ENCODE measurements at places on chromosomes 1 and 21. TPM values are rescaled to one million over a fixed set of nuclear protein-coding genes. Genes with fewer than 3 reads are reported as not detected.

ANGPTL1 gene
- total RNA-seq, result 0.21 TPM

DNA sequence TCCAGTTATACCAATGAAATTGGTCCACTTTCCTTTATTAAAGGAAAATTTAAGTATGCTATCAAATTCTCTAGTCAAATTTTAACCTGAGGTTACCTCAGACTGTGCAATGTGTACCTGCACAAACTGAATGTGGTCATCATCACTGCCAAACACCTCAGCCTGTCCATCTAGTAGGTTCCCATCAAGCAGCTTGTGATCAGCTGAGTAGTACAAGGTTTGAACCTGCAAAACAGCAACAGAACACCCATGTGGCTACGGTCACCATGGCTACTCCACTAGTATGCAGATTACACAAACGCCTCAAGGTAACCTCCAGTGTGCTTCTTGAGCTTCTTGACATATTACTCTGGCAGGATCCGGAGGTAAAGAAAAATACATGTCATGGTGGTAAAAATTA, 11.6 kb downstream of the IVNS1ABP start:
- DNase-seq, result no peak
- H3K27ac ChIP-seq, result peak overlapping the region; percentile 63
- H3K4me3 ChIP-seq, result no peak overlapping the region
- H3K4me1 ChIP-seq, result no peaks in the 10 kb centered on the region

DNA sequence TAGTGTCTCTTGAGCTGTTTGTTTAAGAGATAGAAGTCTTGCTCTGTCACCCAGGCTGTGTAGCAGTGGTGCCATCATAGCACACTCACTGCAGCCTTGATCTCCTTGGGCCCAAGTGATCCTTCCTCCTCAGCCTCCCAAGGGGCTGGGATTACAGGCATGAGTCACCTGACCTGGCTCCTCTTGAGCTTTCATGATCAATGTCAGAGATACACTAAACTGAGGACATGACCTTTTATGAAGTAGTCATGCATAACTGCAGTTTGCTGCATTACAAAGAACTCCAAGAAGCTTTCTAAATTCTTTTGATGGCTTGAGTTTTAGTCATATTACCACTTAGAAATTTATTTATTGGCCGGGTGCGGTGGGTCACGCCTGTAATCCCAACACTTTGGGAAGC, 77.7 kb downstream of the CC2D1B start:
- no peak overlapping the region for H3K27ac ChIP-seq
- DNase-seq, result no peak
- H3K27me3 ChIP-seq, result no peaks in the 10 kb centered on the region
- H3K4me3 ChIP-seq, result no peak overlapping the region

DNA sequence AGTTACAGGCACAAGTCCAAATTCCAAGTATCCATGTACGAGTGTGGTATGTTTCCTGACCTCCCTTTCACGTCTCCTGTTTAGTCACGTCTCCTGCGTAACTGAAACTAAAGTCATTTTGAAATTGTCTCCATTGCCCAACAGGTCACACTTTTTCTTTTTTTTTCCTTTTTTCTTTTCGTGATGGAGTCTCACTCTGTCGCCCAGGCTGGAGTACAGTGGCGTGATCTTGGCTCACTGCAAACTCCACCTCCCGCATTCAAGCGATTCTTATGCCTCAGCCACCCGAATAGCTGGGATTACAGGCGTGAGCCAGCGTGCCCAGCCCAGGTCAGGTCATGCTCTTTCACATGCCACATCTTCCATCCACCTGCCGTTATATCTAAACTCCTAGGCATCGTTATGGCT, 38.2 kb downstream of the L1TD1 start:
- peaks cover 39% of the 10 kb centered on the region for H3K4me1 ChIP-seq
- H3K27ac ChIP-seq, result no peak overlapping the region
- no peaks in the 10 kb centered on the region for H3K27me3 ChIP-seq
- DNase-seq, result no peak

ITLN2 gene
- total RNA-seq, result not detected

- H3K27ac ChIP-seq, result no peak overlapping the region
- no peaks in the 10 kb centered on the region for H3K36me3 ChIP-seq
- peaks cover 10% of the 10 kb centered on the region for H3K4me1 ChIP-seq
- peak; percentile 98 for DNase-seq
Measured at GRCh38 chr1:160193091-160193819, 2.9 kb downstream of the CASQ1 start.

PEAR1 gene
- 6.9 TPM for total RNA-seq

LCE2A gene
- total RNA-seq, result not detected

- H3K27ac ChIP-seq, result no peak overlapping the region
- peaks cover 17% of the 10 kb centered on the region for H3K36me3 ChIP-seq
- no peaks in the 10 kb centered on the region for H3K27me3 ChIP-seq
- no peak for DNase-seq
Measured at GRCh38 chr1:29002792-29003191, 88.4 kb downstream of the EPB41 start.

CDK18 gene
- 26.4 TPM for total RNA-seq

MARK1 gene
- 14.6 TPM for total RNA-seq

GRCh38 chr1:203554071-203554470, 60.1 kb downstream of the OPTC start:
- peaks cover 42% of the 10 kb centered on the region for H3K4me1 ChIP-seq
- no peaks in the 10 kb centered on the region for H3K27me3 ChIP-seq
- no peak for DNase-seq

GRCh38 chr1:228833911-228834688, 98.8 kb downstream of the RHOU start:
- DNase-seq, result no peak
- H3K4me1 ChIP-seq, result peaks cover 28% of the 10 kb centered on the region
- no peak overlapping the region for H3K27ac ChIP-seq
- no peaks in the 10 kb centered on the region for H3K27me3 ChIP-seq
- H3K4me3 ChIP-seq, result no peak overlapping the region

DNA sequence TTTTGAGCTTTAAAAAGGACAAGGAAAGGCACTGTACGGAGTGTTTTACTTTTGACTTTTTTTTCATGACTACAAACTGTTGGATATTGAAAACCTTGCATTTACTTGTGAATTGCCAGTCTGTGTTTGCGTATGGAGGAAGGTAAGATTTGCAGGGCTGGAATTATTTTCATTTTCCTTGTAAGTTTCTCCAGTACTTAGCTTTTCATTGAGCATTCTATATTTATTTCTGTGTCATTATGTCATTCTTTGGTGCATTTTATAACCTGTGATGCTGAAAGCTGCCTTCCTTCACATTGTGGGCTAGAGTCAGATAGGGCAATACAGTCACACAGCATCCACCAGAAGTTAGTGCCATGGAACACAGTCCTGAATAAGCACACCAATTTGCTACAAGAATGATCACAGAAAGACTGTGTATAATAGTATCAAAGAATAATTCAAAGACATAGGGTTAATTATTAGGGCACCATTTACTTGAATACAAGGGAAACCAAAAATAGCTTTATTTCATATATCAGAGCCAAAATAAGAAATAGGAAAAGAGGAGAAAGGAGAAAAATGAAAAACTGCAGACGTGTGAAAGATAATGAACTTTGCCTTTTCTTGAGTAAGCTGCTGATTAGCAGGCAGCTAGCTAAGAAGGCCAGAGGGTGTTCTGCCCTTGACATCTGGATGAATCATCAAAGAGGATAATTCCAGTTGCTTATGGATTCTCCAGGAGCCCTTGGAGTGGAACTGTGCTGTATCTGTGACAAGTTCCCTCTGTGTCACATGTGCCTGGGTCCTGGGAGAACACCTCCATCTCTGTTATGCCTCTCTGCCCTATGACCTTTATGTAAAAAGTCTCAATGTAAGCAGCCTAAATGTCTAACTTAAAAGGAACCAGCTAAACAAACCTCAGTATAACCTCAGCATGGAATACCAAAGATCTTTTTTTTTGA, 8.0 kb upstream of the FAM20B start:
- peaks cover 21% of the 10 kb centered on the region for H3K4me1 ChIP-seq
- peaks cover 8% of the 10 kb centered on the region for H3K27me3 ChIP-seq
- peak overlapping the region; percentile 15 for H3K27ac ChIP-seq
- no peaks in the 10 kb centered on the region for H3K36me3 ChIP-seq

DNA sequence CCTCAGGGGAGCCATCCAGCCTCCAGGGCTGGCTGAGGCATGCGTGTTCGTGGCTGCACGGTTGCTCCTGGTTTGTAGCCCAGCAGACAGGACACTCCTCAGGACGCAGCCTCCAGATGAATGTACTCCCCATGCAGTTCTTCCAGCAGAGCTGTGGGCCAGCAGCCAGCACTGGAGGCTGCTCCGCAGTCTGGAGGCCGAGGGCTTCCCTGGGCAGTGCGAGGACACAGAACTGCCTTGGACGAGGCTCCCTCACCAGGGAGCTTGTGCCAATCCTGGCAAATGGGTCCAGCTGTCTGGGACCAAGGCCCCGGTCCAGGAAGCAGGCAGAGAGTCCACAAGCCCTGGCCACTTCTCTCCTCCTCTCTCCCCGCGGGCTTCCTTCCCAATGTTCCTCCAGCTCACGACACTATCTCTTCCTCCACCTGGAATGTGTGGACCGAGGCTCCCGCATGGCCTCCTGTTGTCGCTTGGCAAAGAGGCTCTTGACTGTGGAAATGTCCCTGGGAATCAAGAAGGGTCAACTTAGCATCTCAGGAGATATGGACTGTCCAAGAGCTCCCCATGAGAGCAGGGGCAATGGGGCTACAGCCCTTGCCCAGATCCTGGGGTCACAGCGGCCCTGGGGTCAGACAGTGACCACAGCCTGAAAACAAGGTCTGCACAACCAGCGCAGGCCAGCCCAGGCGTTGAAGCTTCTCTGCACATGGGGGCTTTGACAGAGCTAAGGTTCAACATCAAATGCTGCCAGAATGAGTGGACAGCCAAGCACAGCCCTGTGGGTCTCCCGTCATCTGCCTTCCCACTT, 5.3 kb downstream of the EDN2 start:
- no peak for DNase-seq
- no peaks in the 10 kb centered on the region for H3K27me3 ChIP-seq
- peaks cover 13% of the 10 kb centered on the region for H3K4me1 ChIP-seq

- no peaks in the 10 kb centered on the region for H3K36me3 ChIP-seq
- peaks cover 2% of the 10 kb centered on the region for H3K27me3 ChIP-seq
- no peak for DNase-seq
- H3K4me3 ChIP-seq, result no peak overlapping the region
Measured at GRCh38 chr1:221912230-221912629, 170.3 kb upstream of the DUSP10 start.

DNA sequence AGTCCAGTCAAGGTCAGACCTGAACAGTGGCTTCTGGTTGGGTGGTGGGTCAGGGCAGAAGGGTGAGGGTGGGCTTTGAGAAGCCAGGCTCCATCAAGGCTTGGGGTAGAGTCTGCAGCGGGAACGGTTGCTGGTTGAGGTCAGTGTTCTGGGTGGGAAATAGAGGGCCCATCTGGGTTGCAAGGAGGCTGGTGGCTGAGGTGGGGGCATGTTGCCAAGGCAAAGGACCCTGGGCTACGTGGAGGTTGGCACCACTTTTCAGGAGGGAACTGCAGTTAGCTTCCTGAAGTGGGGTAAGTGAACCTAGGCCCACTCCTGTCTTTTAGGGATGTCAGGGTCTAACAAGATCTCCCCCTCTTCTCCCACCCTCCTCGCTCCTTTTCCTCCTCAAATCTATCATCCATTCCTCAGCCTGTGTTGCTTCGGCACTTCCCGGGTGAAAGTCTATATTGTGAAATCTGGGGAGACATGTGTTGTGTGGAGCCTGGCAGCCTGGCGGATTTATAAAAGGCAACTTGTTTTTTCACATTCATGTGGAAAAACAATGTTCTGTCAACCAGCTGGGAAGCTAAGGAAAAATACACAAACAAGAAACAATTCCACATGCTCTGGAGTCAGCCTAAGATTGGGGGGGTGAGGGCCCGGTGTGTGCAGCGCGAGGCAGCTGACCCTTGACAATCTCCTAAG, 1.5 kb downstream of the IL22RA1 start:
- no peaks in the 10 kb centered on the region for H3K36me3 ChIP-seq
- H3K27me3 ChIP-seq, result peaks cover 11% of the 10 kb centered on the region
- peaks cover 8% of the 10 kb centered on the region for H3K4me1 ChIP-seq
- H3K4me3 ChIP-seq, result no peak overlapping the region
- H3K27ac ChIP-seq, result no peak overlapping the region

SLAMF6 gene
- not detected for total RNA-seq

- no peaks in the 10 kb centered on the region for H3K36me3 ChIP-seq
- H3K27ac ChIP-seq, result no peak overlapping the region
- no peaks in the 10 kb centered on the region for H3K27me3 ChIP-seq
- H3K4me3 ChIP-seq, result no peak overlapping the region
- no peak for DNase-seq
Measured at GRCh38 chr1:205240118-205240517, 12.4 kb downstream of the TMCC2 start.

DNA sequence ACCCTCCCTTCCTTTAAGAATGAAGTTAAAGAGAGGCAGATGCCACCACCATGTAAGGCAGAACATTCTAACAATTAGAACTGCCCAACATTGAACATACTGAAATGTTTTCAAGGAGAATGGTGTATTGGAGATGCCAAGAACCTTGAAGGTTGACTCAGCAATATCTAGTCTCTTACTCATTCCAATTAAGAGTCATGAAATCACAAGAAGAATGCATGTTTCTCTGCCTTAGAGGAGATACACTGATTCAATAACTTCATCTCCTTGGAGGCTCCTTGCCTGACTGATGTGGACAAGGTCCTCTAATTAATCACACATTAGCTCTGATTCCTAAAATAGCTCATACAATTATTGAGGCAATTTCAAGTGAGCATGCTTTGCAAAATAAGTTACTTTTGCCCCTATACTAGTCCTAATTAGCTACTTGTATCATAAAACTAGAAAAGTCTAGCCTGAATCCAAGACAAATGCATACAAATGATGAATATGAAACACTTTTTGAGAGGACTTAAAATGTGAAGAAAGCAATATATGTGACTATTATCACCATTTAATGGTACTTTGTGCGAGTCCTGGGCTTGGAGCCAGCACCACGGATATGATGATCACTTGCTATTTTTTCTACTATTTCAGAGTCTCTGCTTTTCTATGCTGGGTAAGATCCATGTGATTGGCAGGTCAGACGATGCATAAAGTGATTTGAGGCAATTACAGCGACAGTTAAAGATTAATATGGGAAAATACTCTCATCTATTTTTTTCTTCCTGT, 114.5 kb downstream of the DSCAM start:
- peaks cover 2% of the 10 kb centered on the region for H3K27me3 ChIP-seq
- DNase-seq, result no peak
- no peaks in the 10 kb centered on the region for H3K36me3 ChIP-seq
- H3K4me1 ChIP-seq, result no peaks in the 10 kb centered on the region
- no peak overlapping the region for H3K27ac ChIP-seq
- H3K4me3 ChIP-seq, result no peak overlapping the region

ASTN1 gene
- 21.8 TPM for total RNA-seq

GRCh38 chr1:94953107-94953506, 26.2 kb upstream of the CNN3 start:
- DNase-seq, result no peak
- H3K4me1 ChIP-seq, result peaks cover 13% of the 10 kb centered on the region

DNA sequence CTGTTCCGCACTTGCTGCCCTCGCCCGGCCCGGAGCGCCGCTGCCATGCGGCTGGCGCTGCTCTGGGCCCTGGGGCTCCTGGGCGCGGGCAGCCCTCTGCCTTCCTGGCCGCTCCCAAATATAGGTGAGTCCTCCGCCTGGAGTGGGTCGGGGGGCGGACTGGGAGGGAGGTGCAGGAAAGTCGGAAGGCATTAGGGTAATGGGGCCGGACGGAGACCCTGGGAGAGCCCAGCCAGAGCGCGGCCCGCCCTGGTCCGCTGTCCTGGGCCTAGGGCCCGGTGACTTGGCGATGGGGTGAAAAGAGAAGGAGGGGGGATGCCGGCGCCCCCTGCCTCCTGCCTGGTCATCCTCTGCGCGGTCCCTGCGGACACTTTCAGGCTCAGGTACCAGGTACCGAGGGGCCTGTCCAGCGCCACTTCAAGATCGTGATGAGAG, 243 bp downstream of the ADAM15 start:
- peak overlapping the region; percentile 88 for H3K4me3 ChIP-seq
- peaks cover 6% of the 10 kb centered on the region for H3K27me3 ChIP-seq
- no peak overlapping the region for H3K27ac ChIP-seq
- no peak for DNase-seq
- no peaks in the 10 kb centered on the region for H3K36me3 ChIP-seq

GRCh38 chr1:214075999-214076707, 88.4 kb downstream of the PROX1 start:
- no peak for DNase-seq
- peaks cover 37% of the 10 kb centered on the region for H3K4me1 ChIP-seq
